ENCODE measurements at places on chromosomes 6 and 20. TPM values are rescaled to one million over a fixed set of nuclear protein-coding genes. Genes with fewer than 3 reads are reported as not detected.

Gene GPR31
- not detected for polyA plus RNA-seq

Gene WFDC2
- polyA plus RNA-seq, result 2.6 TPM

Gene FAM83C
- not detected for polyA plus RNA-seq

Gene NR2E1
- polyA plus RNA-seq, result not detected

Gene RNF144B
- polyA plus RNA-seq, result 7.1 TPM

Gene SLC16A10
- polyA plus RNA-seq, result 2.2 TPM

Gene VGLL2
- polyA plus RNA-seq, result 1.8 TPM

Gene CSNK2A1
- polyA plus RNA-seq, result 36.8 TPM

Gene TMEM170B
- 1.8 TPM for polyA plus RNA-seq

Gene SLC17A3
- not detected for polyA plus RNA-seq

Gene OARD1
- polyA plus RNA-seq, result 27.8 TPM

Gene PPP1R16B
- 4.9 TPM for polyA plus RNA-seq

Gene CST7
- polyA plus RNA-seq, result 1.1 TPM

Gene ECT2L
- polyA plus RNA-seq, result 0.23 TPM

Gene ZBTB46
- 6.7 TPM for polyA plus RNA-seq

Gene IMPG1
- polyA plus RNA-seq, result not detected

Gene KHDC1L
- not detected for polyA plus RNA-seq

Gene COQ3
- 39.2 TPM for polyA plus RNA-seq

Gene OOEP
- not detected for polyA plus RNA-seq

Gene FAM209B
- polyA plus RNA-seq, result 0.84 TPM

Gene PAX1
- polyA plus RNA-seq, result not detected

Gene MOG
- polyA plus RNA-seq, result 4.8 TPM

Gene PCSK2
- 1.1 TPM for polyA plus RNA-seq

Gene MCCD1
- not detected for polyA plus RNA-seq

Gene HNF4A
- polyA plus RNA-seq, result 0.07 TPM

Gene MCM8
- 2.9 TPM for polyA plus RNA-seq

Gene SH3BGRL2
- 5.9 TPM for polyA plus RNA-seq

Gene FRK
- polyA plus RNA-seq, result 1.00 TPM

Gene HLA-DRA
- 66.7 TPM for polyA plus RNA-seq

Gene PRL
- not detected for polyA plus RNA-seq

Gene FAM209A
- not detected for polyA plus RNA-seq

Gene KCNK5
- polyA plus RNA-seq, result 1.4 TPM

Gene CLPSL1
- not detected for polyA plus RNA-seq

Gene C6orf132
- 1.8 TPM for polyA plus RNA-seq
